ENCODE measurements at places on chromosomes 6 and 20.

- DNase-seq, result no peak
These were observed 56.2 kb upstream of the UFL1 start for GRCh38 chr6:96465321-96465903.

GRCh38 chr6:56259234-56260077 is 12.1 kb upstream of the COL21A1 start:
- DNase-seq, result no peak

GRCh38 chr6:131736003-131736596 is 25.3 kb upstream of the CTAGE9 start:
- DNase-seq, result no peak

DNA sequence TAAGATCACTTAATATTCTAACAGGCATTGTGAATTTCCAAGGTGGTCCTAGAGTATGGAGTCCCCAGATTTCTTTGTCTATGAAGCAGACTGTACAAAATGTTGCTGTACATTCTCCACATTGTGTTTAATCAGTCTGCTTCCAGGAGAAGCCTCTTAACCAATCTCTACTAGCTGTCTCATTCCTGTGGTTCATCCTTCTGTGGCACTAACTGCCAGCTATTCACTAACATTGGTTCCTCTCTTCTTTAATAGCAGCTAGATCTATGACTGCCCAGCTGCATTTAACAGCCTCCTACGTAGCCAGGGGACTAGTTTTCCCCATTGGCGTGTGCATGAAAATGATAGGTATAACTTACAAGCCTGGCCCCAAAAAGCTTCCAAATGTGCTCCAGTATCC is 395.4 kb downstream of the SAMD5 start:
- DNase-seq, result no peak

DNA sequence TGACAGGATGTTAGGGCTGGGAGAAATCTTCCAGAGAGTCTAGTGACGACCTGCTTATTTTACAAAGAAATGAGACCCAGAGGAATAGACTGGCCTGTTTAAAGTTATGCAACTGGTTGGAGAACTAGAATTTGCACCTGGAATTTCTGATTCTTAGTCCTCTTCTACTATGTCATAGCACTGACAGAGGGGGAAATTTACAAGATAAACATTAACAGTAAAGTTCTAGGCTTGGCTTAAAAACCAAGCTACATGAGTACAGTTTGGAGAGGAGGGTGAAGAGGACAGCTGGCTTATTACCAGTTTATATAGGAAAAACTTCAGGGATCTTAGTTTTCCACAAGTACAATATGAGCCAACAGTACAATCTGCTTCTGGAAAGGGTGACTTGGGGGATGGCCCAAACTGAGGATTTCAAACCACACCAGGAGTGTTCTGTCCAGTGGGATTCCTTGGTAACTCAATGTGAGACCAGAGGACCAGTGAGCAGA is 269.6 kb downstream of the CD109 start:
- DNase-seq, result no peak

GRCh38 chr6:157049133-157049532 is 272.0 kb downstream of the ARID1B start:
- DNase-seq, result no peak
